ENCODE measurements at places on chromosomes 6 and 20.
A peak's percentile ranks its signal among the peaks of the same experiment; 100 is the strongest.

- no peak for DNase-seq
Observed at GRCh38 chr6:113067612-113068275, 720.6 kb downstream of the RFPL4B start.

GRCh38 chr6:130743175-130743574 lies 84.0 kb upstream of the SMLR1 start:
- no peak for DNase-seq

DNA sequence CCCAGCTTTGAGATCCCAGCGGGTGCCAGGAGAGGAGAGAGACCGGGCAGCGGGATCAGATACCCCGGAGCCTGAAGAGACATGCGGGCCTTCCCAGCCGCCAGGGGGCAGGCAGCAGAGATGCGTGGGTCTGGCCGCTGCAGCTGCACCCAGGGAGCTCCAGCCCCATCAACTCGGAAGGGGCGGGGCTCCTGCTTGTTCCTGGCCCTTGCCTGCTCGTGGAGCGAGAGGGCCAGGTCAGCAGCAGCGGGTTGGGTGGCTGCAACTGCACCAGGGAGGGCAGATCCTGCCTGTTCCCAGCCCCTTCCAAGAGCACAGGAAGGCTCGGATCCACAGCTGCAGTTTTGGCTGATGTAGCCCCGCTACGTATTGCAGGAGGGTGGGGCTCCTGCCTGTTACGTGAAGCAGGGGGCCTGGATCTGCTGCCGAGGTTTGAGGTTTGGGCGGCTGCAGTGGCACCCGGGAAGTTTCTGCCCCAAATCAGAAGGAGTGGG lies 532.8 kb downstream of the RFPL4B start:
- DNase-seq = no peak

DNA sequence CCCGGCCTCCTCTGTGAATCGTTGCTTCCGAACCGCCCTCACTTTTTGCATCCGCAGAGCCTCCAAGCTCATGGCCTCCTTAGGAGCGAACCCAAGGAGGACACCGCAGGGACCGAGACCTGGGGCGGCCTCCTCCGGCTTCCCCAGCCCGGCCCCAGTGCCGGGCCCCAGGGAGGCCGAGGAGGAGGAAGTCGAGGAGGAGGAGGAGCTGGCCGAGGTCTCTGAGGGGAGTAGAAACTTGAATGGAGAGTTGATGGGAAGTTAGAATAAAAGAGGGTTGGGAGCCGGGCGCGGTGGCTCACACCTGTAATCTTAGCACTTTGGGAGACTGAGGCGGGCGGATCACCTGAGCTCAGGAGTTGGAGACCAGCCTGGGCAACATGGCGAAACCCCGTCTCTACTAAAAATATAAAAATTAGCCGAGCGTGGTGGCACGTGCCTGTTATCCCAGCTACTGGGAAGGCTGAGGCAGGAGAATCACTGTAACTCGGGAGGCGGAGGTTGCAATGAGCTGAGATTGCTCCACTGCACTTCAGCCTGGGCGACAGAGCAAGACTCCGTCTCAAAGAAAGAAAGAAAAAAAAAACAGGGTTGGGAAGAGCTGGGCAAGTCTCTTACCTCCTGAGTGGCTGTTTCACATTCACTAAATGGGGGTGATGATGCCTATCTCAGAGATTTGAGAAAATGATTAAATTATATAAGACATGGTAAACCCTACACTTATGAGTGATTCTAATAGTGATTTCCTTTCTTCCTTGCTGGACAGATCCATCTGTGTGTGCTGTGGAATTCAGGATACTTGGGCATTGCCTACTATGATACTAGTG lies 805 bp downstream of the MSH5 start:
- DNase-seq = no peak

DNA sequence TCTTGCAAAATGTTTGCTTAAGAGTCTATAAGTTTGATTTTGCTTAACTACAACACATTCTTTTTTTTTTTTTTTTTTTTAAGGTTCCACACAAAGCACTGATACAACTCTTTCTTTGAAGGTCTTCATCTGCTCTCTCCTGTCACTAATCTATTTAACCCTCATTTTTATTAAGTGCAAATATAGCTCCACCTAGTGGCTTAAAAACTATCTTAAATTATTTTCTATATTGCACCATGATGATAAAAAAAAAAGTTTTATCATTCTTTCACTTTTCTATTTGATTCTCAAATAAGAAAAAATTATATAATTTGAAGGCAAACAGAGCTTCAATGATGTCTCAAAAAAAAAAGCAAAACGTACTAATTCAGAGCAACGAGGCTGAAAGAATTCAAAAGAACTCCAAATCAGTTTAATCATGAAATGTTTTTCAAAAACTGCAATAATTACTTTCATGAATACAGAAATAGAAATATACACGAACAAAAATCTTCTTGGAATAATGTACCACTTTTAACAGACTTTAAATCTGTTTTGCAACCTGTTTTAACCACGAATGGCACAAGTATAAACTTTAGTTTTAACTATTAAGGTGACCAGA lies 12.8 kb downstream of the ESF1 start:
- peak; percentile 33 for DNase-seq

DNA sequence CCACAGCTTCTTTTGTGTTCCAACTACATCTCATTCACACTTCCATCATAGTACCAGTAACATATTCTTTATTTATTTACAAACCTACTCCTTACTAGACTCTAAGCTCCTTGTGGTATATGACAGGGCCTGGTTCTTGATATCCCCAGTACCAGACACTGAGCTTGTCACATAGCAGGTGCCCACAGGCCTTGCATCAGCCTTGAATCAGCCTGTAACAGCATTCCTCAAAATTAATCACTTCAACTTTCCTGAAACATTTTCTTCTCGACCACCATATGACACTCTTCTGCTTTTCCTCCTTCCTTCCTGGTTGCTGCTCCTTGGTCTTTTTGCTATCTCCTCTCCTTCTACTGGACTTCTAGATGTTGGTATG lies 24.7 kb upstream of the SRPK1 start:
- no peak for DNase-seq

GRCh38 chr6:34350137-34350933 lies 42.1 kb downstream of the NUDT3 start:
- no peak for DNase-seq

Data from KG1 (cell line).